ENCODE measurements at places on chromosomes 6 and 20. TPM values are rescaled to one million over a fixed set of nuclear protein-coding genes. Genes with fewer than 3 reads are reported as not detected.

- H3K4me1 ChIP-seq, result peaks cover 3% of the 10 kb centered on the region
- peaks cover 21% of the 10 kb centered on the region for H3K36me3 ChIP-seq
- no peaks in the 10 kb centered on the region for H3K27me3 ChIP-seq
- DNase-seq, result no peak
- no peak overlapping the region for H3K4me3 ChIP-seq
Measured at GRCh38 chr20:34927736-34928135, 27.9 kb downstream of the GSS start.

PPARD gene
- total RNA-seq, result 11.3 TPM

SLC16A10 gene
- total RNA-seq, result 0.48 TPM

TREM2 gene
- not detected for total RNA-seq

DNA sequence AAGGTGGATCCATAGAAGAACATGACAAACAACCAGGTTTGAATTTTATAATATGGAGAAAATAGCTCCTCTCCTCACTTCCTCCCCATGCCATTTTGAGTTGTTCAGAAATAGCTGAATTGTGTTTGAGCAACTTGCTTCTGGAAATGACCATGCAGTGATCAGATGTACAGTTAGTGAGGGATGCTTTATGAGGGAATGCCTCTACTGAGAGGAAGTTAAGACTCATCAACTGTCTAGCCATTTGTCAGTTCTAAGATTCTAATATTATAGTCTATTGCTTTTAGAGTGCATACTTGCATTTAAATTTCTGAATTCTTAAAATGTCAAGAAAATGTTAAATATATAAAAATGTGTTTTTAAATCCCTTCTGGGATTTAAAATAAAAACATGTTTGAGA lies 3.8 kb downstream of the LAMA2 start:
- no peaks in the 10 kb centered on the region for H3K4me1 ChIP-seq
- H3K4me3 ChIP-seq, result no peak overlapping the region
- H3K36me3 ChIP-seq, result no peaks in the 10 kb centered on the region
- H3K27ac ChIP-seq, result no peak overlapping the region
- DNase-seq, result no peak

Data from astrocyte (in vitro differentiated cells and primary cell).